NCI-H1092 (cell line): ENCODE measurements at places on chromosomes 12 and 14.

DNA sequence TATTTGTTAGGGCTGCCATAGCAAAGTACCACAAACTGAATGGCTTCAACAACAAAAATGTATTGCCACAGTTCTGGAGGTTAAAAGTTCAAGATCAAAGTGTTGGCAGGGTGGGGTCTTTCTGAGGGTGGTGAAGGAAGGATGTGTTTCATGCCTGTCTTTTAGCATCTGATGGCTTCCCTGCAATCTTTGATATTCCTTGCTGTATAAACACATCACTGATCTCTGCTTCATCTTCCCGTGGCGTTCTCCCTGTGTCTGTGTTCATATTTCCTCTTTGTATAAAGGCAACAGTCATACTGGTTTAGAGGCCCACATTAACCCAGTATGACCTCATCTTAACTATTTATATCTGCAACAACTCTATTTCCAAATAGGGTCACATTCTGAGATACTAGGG lies 167.5 kb downstream of the BTG1 start:
- no peak for DNase-seq

DNA sequence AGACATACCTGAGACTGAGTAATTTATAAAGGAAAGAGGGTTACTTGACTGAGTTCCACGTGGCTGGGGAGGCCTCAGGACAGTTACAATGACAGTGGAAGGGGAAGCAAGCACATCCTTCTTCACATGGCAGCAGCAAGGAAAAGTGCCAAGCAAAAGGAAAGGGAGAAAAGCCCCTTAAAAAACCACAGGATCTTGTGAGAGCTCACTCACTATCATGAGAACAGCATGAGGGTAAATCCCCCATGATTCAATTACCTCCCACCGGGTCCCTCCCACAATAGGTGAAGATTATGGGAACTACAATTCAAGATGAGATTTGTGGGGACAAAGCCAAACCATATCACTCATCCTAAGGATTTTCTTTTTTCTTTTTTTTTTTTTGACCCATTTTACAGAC lies 177.8 kb upstream of the EEA1 start:
- DNase-seq = no peak

- DNase-seq = no peak
Observed at GRCh38 chr14:75697918-75698317, 36.9 kb downstream of the TTLL5 start.

- no peak for DNase-seq
Observed at GRCh38 chr14:94921882-94922585, 152.1 kb upstream of the GSC start.

DNA sequence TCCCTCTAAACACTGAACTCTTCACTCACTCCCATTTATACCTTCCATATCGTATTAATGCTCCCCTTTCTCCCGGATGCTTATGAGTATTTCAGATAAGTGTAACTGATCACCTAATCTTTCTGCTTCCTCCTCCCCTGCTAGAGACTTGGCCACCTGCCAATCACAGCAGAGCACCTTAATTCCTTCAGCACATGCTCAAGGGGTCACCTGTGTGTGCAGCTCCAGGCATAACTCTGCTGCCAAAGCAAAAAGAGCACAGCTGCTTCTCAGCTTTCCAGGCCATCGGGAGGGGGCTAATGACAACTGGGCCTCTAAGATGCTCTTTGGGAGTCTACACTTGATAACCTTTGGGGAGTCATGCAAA lies 106.9 kb upstream of the DYRK2 start:
- DNase-seq = no peak

DNA sequence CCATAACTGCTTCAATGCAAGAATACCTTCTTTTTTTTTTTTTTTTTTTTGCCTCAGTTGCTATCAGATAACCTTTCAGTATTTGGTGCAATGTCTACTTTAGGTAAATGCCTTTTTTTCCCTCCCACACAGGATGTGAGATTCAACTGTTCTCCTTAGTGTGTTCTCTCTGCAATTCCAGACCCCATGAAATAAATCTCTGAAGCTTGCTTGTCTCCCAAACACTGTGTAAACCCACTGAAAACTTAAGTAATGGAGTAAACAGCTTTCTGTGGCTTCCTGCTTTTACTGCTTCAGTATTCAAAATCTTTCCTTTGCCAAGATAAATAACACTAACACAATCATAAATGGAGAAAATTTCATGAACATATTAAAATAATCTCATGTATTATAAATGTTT lies 55.8 kb upstream of the CLEC14A start:
- no peak for DNase-seq

DNA sequence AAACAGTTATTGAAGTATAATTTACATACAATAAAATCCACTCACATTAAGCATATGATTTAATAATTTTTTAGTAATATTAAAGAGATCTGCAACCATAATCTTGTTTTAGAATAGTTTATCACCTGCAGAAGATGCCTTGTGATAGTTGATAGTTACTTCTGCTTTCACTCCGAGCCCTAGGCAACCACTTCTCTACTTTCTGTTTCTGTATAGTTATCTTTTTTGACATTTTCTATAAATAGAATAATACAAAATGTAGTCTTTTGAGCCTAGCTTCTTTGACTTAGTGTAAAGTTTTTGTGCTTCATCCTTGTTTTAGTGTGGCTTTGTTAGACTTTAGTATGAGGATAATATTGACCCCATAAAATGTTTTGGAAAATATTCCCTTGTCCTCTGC lies 111.0 kb downstream of the MNAT1 start:
- DNase-seq = no peak

- no peak for DNase-seq
Observed at GRCh38 chr12:119735079-119735478, 67.1 kb downstream of the PRKAB1 start.

DNA sequence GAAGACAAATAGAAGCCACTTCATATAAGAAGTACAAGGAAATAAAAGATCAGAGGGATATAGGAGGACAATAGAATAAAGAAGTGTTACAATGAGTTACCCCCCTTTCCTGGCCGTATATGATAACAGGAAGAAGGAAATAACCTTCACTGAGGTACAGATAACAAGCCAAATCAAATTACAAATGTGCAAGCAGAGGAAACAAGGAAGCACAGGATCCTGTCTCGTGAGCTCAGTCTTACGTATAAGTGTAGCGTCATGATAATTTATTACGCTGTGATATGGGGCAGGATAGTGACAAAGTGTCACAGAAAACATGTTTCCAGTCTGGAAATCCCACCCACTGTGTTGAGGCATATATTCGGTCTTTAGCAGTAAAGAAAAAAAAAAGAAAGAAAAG lies 26.5 kb downstream of the CRACR2A start:
- DNase-seq = no peak

GRCh38 chr12:79016181-79016580 lies 151.6 kb downstream of the SYT1 start:
- DNase-seq = peak; percentile 63

DNA sequence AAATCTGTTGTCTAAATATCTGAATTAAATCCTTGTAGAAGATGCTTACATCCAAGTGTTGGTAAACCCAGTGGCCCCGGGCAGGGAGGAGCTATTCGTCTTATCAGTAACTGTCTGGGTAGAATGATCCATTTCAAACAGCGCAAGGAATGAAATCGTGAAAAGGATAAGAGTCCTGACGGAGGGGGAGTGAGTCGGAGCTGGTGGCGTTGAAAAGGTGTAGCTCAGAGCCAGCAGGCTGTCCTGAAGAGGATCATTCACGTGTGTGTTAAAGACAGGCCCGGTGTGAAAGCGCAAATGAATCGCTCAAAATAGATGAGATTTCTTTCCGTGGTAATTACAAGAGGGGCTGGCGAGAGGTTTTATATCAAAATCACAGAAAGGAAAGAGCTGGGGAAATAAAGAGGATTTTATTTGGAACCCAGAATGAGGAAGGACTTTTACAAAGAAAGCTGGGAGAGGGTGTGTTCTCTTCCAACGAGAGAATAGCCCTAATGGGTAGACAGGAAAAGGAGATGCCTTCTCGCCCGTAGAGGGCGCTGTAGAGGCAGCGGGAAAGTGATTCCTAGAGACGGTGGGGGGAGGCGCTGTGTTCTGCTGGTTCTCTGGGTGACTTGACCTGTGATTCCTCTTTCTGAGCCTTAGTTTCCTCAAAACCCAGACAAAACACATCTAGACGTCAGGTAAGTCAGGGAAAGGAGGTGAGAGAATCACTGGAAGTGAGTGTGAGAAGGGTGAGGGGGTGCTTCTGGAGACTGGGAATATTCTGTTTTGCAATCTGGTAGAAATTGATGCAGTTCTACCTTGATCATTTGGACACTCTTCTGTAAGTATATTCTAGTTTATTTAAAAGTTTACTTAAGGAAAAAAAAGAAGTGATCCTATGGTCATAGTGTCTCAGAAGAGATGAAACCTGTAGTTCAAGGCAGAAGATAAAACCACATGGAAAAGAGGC lies 39.3 kb downstream of the SRRM4 start:
- no peak for DNase-seq

DNA sequence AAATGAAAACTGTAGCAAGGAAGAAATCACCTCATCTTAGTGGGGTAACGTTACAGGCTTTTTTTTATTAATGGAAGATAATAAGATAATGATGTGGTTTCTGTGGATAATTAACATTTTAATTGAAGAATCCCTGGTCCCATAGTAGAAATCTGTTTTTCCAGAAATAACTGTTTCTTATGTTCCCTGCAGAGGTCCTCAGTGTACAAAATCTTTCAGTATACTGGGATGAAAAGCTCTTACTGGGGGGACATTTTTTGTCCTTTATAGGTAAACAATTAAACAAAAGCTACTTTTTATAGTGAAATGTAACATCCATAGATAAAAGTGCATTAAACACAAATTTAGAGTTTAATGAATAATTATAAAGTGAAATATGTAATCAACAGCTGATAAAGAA lies 312.2 kb downstream of the ATXN7L3B start:
- DNase-seq = no peak

DNA sequence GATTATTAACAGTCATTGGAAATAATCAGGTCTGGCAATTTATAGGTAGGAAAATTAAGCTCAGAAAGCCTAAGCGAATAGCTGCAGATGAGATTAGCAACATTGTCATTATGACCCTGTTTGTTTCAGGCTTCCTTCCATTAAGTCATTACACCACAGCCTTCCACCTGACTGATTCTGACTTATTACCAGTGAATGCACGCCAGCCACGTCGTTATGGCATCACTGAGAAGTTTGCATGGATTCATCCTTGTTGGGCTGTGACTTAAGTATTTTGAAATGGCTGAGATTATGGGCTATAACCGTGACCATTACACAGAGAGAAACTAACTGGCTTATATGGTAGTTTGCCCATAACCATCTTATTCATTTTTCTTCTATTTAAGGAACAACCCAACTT lies 18.6 kb downstream of the RASSF8 start:
- no peak for DNase-seq

DNA sequence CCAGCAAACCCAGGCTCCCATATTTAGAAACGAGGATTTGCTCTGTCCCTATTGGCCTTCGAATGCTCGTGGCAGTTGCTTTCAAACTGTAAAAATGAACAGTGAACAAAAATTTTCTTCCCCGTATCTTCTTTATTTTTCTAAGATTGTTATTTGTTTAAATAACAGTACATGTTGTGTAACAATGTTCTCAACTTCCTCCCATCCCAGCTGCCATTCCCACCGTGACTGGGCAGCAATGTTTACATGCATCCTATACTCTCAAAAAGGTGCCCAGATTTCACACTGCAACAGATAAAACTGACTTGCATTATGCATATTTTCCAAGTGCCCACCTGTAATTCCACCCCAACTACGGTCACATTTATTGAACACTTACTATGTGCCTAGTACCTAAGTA lies 12.8 kb downstream of the VCPKMT start:
- no peak for DNase-seq

DNA sequence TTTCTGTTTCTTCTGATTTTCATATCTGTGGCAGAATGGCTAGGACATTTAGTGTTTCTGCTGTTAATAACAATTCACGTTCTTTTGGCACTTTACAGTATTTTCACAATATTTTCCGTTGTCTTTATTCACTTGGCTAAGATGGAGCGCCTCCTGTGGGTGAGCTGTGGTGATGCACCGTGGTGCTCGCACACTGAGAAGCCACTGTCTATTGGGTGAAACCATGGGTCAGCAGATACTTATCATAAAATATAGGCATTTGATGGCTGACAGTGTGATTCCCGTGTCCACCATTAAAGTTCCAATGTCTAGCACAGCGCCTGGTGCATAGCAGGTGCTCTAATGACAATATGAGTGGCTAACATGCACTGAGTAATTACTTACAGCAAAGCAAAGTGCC lies 141.8 kb downstream of the VRK1 start:
- DNase-seq = no peak

- no peak for DNase-seq
Observed at GRCh38 chr12:19052689-19053088, 76.8 kb upstream of the PLEKHA5 start.

GRCh38 chr14:68397822-68398221 lies 395.0 kb downstream of the ZFP36L1 start:
- DNase-seq = no peak

- DNase-seq = no peak
Observed at GRCh38 chr12:18402872-18403611, 141.7 kb downstream of the PIK3C2G start.

- no peak for DNase-seq
Observed at GRCh38 chr14:93564918-93565317, 134.2 kb downstream of the UNC79 start.

DNA sequence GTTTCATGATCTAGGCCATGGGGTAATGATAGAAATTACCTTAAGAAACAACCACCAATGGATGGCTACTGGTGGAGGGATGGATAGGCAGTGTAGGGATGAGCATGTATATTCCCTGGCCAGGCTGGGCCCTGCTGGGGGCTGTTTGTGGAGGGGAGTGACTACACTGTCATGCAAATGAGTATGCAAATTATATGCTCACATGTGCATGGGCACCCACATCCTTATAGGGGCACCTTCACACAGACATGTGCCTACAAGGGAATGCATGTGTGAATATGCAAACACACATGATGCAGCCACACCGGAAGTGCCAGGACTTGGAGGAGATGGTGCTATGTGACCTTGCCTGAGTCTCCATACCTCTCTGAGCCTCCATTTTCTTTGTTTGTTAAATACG lies 39.7 kb upstream of the FAM222A start:
- DNase-seq = no peak

DNA sequence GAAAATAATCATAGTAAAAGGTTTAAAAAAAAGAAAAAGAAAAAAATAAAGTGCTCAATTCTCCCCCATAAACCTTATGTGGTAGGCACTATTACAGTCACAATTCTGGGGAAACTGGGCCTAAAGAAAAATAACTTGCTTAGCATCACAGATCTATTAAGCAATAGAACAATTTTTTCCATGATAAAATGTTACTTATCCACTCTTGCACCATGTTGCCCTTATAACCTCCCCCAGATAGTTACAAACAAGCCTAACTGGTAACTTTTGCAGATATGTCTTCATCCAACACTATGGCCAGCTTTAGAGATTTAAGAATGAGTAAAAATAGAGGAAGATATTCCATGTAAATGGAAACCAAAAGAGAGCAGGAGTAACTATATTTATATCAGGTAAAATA lies 164.8 kb downstream of the DUSP6 start:
- no peak for DNase-seq

GRCh38 chr12:26798023-26798422 lies 35.0 kb downstream of the ITPR2 start:
- DNase-seq = no peak

DNA sequence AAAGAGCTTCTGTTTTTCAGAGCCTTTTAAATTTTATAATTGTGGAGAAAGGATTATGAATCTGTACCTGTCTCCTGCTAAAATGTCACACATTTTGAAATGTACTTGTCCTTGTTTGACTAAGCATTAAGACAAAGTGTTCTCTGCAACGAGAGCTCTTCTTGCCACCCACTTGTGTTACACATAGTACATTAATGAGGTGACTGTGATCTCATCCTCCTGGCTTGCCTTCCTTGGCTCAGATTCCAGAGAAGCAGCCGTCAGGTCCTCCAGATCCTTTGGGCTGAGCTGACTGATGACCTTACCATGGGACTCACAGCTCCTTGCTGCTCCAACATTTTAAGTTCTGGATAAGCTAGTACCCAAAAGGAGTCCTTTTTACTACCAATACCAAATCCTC lies 81.4 kb downstream of the BBS10 start:
- no peak for DNase-seq
